Nephron progenitor cell (in vitro differentiated cells): ENCODE measurements at places on chromosomes 1 and 21.

GRCh38 chr1:228062085-228062791 is 20.3 kb upstream of the ARF1 start:
- DNase-seq = no peak

GRCh38 chr1:178530502-178530901 is 17.6 kb downstream of the TEX35 start:
- no peak for DNase-seq

GRCh38 chr1:87333692-87334347 is 5.1 kb downstream of the LMO4 start:
- DNase-seq = no peak

DNA sequence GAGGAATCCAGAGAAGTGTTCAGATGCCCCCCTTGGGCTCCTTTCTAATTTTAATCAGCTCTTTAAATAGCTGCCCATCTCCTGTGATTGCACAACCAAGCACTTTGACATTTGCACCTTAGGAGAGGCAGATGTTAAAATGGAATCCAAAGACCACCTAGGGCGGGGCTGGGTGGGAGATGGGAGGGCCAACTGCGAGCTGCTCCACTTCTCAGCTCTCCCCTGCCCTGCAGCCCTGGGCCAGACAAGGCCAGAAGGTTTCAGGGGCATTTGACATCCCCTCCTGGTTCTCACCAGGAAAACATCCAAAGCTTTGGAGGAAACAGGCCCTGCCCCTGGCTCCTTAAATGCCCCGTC is 106.9 kb downstream of the DHRS3 start:
- DNase-seq = no peak

- no peak for DNase-seq
Measured at GRCh38 chr1:39368045-39368444, 123.4 kb upstream of the BMP8A start.

GRCh38 chr1:69585666-69586065 is 17.9 kb downstream of the LRRC7 start:
- DNase-seq = no peak

DNA sequence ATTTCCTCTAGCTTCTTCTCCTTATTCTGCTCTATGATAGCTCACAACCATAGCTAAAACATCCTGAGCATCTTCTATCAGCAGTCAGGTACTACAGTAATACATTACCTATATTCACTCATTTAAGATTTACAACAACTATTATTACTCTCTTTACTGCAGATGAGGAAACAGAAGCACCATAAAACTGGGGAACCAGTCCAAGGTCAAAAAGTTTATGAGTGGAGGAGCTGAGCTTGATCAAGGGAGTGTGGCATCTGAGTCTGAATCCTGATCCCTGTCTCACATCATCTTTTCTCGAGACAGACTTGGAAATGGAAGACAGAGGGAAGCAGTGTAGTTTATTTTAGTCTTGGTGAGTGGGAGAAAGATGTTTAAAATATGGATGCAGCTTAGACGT is 288.6 kb downstream of the RGS7 start:
- no peak for DNase-seq

DNA sequence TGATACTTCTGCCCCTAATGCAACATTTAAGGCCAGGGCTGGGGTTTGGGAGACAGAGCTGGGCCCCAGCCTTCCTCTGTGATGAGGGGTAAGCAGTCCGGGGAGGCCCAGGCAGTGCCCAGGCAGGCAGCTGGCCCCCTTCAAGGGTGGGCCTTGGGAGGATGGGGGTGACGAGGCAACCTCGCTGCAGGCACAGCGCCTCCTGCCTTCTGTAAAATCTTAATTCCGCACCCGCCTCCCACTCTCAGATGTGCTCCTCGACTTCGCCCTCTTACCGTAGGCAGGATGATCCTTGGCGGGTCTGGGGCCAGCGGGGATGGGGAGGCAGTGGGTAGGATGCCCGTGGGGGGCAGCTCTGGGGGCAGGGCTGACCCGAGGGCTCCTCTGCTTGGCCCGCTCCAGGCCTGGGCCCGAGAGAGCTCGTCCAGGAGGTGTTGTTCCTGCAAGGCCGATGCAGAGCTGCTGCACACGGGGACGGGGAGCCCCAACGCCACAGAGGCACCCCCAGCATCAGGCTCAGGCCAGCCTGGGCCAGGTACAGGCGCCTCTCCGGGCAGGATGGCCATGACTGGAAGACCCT is 9.1 kb downstream of the C21orf58 start:
- no peak for DNase-seq

- no peak for DNase-seq
Measured at GRCh38 chr1:172826096-172826741, 167.3 kb downstream of the FASLG start.

DNA sequence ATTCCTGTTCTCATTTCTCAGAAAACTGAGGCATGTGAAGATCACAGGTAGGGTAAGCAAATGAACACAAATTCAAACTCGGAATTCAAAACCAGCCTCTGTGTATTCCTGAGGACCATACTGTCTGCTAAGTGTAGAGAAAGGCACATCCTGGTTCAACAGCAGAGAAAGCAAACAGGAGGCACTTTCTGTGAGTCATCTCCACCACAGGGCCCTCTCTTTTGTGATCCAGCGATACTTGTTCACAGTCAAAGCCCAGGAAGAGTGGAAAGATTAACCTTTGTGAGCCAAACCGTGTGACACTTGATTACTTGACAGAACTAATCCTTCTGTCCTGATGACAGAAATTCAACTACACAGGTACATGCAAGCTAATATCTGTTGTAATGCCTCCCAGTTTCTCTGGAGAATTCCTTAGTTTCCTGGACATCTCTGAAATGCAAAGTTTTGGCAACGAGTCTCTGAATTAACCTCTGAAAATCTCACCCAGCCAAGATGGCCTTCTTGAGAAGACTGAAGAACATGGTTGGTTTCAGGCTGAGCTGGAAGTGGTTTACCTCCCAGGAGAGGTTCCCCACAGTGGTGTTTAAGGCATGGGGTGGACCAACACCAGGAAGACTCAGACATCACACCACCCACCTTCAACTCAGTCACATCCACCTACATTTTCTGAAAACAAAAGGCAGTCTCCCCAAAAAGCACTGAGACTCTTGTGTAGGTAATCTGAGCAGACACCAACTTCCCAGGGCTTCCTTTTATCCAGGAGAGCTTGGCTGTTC is 98.2 kb upstream of the ERG start:
- no peak for DNase-seq

GRCh38 chr1:1543706-1544099 is 3.3 kb upstream of the TMEM240 start:
- DNase-seq = no peak

GRCh38 chr1:53754484-53755312 is 15.7 kb upstream of the GLIS1 start:
- DNase-seq = peak; percentile 57

- DNase-seq = no peak
Measured at GRCh38 chr1:201296352-201296751, 13.0 kb downstream of the PKP1 start.

DNA sequence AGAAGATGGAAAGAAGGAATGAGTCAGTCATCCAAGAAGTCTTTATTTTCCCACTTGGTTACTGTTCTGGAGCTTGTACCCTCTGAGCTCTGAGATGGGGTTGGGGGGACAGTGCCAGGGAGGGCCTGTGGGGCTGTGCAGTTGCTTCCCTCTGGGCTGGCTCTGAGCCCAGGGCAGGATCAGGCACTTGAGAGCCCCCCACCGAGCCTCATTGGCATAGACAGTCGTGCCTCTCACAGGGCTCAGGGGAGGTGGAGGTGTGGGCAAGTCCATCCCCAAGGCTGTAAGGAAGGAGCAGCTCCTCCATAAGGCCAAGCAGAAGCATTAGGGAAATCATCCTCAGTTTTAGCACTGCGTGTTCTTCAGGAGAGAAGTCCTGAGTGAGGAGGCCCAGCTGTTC is 2.5 kb upstream of the ARL8A start:
- DNase-seq = no peak

- DNase-seq = no peak
Measured at GRCh38 chr1:190688096-190688495, 210.4 kb upstream of the BRINP3 start.

DNA sequence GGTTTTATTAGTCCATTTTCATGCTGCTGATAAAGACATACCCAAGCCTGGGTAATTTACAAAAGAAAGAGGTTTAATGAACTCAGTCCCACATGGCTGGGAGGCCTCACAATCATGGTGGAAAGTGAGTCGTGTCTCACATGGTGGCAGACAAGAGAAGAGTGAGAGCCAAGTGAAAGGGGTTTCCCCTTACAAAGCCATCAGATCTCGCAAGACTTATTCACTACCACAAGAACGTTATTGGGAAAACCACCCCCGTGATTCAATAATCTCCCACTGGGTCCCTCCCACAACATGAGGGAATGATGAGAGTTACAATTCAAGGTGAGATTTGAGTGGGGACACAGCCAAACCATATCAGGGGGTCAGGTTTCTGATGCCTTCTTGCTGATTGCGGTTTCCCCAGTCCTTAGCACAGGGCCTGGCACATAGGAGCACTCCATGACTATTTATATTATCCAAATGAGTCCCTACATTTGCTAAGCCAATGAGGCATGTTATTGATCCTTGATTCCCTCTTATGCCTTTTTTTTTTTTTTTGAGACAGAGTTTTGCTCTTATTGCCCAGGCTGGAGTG is 35.3 kb upstream of the PAXBP1 start:
- no peak for DNase-seq

DNA sequence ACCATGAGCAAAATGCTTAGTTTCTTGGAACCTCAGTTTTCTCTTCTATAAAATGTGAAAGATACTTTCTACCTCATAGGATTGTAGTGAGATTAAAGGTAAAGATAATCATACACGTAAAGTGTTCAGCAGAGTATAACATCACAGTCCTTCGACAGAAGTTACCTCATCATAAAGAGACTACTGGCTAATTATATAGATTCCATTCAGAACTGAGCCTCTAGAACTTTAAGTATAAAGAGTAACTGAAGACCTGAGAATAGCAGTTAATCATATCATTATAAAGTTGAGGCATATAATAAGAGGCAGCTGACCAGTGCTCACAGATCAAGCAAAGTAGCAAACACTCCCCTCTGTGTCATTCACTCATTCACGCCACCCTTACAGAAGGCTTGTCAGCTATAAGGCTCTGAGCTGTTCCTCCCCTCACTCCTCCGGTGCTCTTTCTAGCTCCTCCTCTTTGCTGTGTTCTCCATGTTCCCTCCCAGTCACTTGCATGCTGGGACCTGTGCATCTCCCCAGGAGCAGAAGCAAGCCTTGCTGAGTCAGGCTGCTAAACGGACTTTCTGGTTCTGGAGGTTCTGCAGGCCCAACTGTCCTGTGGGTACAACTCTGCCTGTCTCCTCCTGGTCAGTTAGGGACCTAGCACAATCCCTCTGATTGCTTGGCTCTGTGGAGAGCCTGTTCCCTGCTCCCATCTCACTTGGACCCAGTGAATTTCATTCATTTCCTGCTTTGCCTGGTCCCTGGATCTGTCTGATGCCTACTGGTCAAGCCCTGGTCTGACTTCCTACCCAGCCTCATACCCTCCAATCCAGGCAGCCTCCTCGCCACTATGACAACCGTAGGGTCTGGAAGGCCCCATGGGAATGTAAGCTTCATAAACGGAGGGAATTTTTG is 28.3 kb upstream of the LY9 start:
- no peak for DNase-seq

- no peak for DNase-seq
Measured at GRCh38 chr21:18204931-18205330, 39.7 kb upstream of the CHODL start.

- no peak for DNase-seq
Measured at GRCh38 chr1:212452323-212453155, 19.8 kb downstream of the NENF start.

DNA sequence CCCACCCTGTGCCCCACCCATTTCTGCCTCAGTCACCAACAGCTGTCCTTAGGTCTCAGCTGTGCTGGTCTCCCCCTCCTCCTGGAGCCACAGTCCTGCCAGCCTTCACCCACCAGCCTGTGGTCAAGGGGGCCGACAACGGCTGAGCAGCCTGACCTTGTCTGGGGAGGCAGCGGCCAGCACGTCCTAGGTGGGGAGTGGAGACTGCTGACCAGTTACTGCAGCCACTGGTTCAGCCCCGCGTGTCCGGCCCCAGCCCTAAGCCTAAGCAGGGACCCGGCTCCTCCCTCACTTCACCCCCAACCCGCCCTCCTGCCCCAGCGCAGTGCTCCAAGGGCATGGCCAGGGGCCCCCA is 79.2 kb downstream of the MORN1 start:
- no peak for DNase-seq

DNA sequence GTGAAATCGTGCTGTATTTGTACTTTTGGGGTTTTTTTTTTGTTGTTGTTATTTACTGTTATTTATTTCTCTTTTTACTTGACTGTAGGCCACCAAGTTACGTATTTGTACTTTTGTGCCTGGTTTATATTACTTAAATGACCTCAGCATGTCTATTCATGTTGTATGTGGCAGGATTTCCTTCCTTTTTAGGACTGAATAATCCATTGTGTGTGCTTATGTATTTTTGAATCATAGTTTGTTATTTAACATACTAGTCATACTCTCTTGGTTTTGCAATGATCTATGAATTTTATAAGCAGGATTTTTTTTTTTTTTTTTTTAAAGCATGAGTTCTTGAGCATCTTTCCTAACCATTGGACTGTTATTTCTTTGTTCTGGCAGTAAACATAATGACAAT is 51.2 kb downstream of the RNF2 start:
- no peak for DNase-seq

DNA sequence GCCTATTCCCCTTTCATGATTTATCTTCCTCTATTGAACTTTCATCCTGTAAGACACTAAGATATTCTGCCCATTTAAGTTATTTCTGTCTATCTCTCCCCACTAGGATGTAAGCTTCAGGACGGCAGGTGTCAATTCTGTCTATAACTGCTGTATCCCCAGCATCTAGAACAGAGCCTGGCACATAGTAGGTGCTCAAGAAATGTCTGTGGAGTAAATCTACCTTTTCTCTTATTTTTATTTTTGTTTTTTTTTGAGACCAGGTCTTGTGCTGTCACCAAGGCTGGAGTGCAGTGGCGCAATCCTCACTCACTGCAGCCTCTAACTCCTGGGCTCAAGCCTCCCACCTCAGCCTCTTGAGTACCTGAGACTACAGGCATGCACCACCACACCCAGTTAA is 5.6 kb downstream of the CD52 start:
- DNase-seq = no peak

- DNase-seq = no peak
Measured at GRCh38 chr1:91026320-91026719, 4.5 kb upstream of the ZNF644 start.

GRCh38 chr1:22320587-22321344 is 130.9 kb upstream of the ZBTB40 start:
- no peak for DNase-seq

GRCh38 chr1:227909188-227909587 is 38.5 kb downstream of the WNT9A start:
- no peak for DNase-seq

DNA sequence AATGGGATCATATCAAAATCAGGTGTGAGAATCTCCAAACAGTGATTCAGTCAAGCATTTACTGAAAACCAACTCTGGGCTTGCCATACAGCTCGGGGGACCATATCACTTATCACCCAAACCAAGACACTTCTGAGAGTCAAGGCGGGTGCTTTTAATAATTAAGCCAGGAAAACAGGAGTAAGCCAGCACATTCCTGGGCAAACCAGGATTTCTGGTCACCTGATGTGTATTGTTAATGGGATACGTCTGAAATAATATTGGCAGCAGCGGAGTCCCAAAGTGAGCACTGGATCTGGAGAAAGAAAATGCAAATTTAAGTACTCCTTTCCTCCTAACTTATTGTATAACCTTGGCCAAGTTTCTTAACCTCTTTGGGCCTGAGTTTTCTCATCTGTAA is 17.6 kb downstream of the OSCP1 start:
- no peak for DNase-seq
